CD4-positive, alpha-beta T cell treated with Interleukin-1 beta for 1 hour (primary cell): ENCODE measurements at places on chromosomes 1 and 21.

DNA sequence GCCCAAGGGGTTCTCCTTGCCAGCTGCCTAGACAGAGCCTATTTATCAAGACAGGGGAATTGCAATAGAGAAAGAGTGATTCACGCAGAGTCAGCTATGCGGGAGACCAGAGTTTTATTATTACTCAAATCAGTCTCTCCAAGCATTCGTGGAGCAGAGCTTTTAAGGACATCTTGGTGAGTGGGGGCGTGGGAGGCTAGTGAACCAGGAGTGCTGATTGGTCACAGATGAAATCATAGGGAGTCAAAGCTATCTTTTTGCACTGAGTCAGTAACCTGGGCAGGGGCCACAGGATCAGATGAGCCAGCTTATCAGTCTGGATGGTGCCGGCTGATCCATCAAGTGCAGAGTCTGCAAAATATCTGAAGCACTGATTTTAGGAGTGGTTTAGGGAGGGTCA lies 64.8 kb upstream of the MRPS6 start:
- DNase-seq = no peak

DNA sequence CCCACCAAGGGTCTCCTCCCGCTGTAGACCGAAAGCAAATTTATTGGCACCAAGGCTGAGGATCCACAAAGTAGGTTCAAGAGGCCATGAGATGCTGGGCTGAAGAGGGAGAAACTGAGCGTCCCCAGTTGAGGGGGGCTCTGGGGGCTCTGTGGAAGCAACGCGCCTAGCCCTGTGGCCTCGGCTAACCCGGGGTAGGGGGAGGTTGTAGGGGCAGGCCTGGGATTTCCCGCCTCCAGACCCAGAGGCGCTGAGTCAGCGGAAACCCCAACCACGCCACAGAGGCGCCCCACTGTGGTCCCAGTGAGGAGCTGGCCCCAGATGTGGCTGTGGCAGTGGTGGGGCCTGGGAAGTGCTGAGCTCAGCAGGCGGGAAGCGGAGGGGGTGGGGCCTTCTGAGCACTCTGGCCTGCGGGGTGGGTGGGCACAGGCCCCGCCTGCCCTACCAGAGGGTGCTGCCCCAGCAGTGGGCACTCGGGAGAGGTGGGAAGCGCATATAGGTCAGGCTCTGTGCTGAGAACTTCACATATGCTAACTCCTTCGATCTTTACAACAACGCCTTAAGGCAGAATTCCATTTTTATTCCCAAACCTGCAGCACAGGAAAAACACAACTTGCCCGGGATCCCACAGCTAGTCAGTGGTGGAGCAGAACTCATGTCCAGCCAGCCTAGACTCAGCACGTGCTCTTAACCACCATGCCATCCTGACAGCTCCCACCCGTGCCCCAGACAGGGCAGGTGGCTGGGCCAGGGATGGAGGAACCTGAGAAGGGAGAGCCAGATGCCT lies 1.5 kb upstream of the COL16A1 start:
- DNase-seq = peak; percentile 58

GRCh38 chr1:43446388-43446740 lies 7.4 kb downstream of the HYI start:
- DNase-seq = no peak

DNA sequence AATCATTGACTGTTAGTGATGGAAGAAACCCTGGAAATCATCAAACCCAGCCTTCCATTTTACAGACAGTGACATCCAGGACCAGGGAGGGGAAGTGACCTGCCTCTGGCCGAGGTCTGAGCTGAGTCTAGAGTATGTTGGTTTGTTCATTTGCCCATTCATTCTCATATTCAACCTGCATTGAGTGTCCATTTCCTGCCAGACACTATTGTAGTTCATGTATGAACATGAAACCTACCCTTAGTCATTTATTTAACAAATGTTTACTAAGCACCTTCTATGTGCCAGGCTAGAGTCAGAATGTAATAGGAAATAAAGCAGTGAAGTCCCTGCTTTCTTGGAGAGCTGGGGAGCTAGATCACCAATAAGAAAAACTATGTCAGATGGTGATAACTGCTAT lies 51.3 kb downstream of the KCND3 start:
- no peak for DNase-seq

DNA sequence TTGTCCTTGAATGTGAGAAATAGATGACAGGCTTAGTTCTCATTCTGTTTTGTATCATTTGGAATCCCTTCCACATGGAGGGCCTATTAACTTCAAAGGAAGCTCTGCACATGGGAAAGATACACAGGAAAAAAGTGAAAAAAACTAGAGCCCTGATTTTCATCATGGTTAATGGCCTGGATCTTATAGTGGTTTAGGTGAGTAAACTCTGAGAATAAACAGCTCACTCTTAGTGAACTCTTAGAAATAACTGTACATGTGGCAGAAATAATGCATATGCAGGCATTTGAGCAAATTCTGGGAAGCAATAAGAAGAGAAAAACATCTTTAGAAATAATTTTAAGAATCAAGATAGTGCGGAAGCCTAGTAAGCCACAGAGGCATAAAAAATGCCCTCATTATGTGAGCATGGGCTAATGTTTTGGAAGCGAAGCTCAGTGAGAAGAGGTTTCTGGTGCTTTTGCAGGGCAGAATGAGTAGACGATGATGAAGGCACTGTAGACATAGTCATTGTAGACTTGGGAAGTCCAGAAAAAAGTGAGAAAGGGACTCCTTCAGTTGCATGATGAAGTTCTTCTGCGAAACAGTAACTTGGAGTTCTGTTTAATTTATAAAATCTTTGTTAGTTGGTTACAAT lies 279.9 kb downstream of the DNM3 start:
- no peak for DNase-seq

- no peak for DNase-seq
Measured at GRCh38 chr1:153730468-153730988, 2.7 kb downstream of the INTS3 start.

GRCh38 chr1:182198006-182198605 lies 136.6 kb upstream of the ZNF648 start:
- no peak for DNase-seq

DNA sequence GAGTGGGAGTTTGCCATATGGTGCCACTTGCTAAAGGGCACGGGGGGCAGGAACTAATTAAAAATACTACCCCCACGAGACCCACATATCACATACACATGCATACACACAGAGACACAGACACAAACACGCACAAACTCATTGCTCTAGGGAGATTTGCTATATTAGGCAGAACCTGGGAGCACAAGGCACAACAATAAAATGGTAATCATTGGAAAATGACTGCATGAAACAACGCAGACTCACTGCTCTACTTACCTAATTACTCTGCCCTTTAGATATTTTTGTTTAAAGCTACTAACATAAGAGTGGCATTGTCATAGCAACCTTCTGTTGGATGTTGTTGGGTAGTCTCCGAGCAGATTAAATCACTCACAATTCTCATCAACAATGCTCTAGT lies 20.3 kb upstream of the RGS4 start:
- DNase-seq = no peak

- DNase-seq = no peak
Measured at GRCh38 chr1:99589186-99589636, 56.7 kb upstream of the PALMD start.

- DNase-seq = no peak
Measured at GRCh38 chr1:158186180-158186579, 5.5 kb downstream of the CD1D start.

GRCh38 chr1:147723691-147724323 lies 36.6 kb downstream of the GJA5 start:
- DNase-seq = peak; percentile 42

GRCh38 chr1:200872446-200873115 lies at the start of gene GPR25:
Gene GPR25, plus strand, starts transcription at chr1:200872981. Its CDS starts 57 bp downstream, at chr1:200873038.
- no peak for DNase-seq

- peak; percentile 64 for DNase-seq
Measured at GRCh38 chr1:113042285-113043143, 30.5 kb upstream of the LRIG2 start.

GRCh38 chr1:219215477-219215876 lies 41.8 kb downstream of the LYPLAL1 start:
- DNase-seq = no peak
